Putamen (tissue), 1 donor: ENCODE measurements at places on chromosomes 4 and X.

- DNase-seq = peak; percentile 3
These were observed 32.4 kb upstream of the RBPJ start for GRCh38 chr4:26288355-26288909.

GRCh38 chr4:8101213-8102075, 57.2 kb downstream of the ABLIM2 start:
- no peak for DNase-seq

- DNase-seq = no peak
These were observed 48.9 kb downstream of the RGS12 start for GRCh38 chr4:3341760-3342159.

DNA sequence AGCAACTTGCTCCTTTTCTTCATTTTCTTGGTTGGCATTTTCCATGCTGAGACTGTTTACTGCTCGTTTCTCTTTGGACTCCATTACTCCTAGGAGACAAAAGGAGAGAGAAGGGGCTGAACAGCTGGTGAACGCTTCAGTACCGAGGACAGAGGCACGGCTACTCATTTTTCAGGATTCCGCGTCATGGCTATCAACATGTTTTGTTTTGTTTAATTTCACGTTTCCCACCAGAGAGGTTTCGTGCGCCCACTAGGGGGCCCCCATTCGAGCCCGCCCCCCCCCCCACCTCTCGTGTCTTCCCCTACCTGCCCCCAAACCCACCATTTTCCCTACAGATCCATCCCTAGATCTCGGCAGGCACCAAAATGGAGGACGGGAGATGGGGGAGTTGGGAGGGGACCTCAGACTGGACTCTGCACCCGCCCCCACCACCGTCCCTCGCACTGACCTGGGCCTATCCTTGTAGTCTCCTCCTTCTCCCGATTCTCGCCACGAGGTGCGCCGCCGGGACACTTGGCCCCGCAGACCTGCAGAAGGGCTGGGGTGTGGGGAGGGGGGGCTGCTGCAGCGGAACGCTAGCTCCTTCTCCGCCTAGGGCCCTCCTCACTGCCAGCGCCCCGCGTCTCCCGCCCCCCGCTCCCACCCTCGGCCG, 653 bp downstream of the BEX1 start:
- peak; percentile 17 for DNase-seq

DNA sequence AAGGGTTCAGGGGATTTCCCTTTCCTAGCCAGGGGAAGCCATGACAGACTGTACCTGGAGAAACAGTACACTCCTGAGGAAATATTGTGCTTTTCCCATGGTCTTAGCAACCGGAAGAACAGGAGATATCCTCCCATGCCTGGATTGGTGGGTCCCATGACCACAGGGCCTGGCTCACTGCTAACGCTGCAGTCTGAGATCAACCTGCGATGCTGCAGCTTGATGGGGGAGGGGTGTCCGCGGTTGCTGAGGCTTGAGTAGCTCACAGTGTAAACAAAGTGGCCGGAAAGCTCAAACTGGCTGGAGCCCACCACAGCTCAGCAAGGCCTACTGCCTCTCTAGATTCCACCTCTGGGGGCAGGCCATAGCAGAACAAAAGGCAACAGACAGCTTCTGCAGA, 819.5 kb downstream of the TECRL start:
- no peak for DNase-seq

DNA sequence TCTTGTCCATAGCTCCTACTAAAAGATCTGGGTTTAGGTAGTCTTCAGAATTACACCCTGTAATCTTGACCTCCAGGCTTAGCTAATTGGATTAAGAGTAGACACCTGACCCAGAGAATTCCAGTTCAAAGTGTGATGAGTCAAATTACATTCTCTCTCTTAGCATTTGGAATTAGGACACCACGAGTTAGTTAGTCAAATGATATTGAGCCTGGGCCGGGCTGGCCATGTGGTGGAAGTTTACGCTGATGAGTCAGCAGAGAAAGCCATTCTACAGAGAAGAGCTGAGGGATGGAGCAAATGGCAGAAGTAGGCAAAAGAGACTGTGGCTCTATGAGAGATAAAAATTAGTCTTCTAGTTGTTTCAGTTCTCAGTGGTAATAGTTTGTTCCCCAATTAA, 31.1 kb downstream of the CEP44 start:
- no peak for DNase-seq

DNA sequence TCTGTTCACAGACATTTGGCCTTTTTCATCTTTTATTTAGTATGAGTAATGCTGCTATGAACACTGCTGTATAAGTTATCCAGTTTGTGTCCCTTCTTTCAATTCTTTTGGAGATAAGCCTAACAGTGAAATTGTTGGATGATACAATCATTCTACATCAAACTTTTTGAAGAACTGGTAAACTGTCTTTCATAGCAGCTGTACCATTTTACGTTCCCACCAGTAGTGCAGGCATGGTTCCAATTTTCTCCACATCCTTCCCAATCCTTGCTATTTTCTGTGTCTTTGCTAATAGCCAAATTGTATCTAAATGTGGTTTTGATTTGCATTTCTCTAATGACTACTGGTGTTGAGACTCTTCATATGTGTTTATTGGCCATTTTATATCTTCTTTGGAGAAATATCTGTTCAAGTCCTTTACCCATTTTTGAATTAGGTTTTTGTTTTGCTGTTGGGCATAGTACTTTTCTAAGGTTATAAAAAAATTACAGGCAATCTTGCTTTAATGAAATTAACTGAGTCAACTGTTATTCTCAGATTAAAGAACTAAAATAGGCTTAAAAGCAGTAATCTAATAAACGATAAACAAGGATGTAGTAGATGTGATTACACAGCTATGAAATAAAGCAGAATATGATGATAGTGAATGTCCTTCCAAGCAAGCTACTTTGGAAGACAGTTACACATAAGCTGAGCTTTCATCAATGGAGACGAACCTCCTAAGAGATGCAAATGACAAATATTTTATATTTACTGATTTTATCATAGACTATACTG, 57.2 kb downstream of the FBXW7 start:
- no peak for DNase-seq

- no peak for DNase-seq
These were observed 24.5 kb upstream of the SCD5 start for GRCh38 chr4:82823062-82823461.

DNA sequence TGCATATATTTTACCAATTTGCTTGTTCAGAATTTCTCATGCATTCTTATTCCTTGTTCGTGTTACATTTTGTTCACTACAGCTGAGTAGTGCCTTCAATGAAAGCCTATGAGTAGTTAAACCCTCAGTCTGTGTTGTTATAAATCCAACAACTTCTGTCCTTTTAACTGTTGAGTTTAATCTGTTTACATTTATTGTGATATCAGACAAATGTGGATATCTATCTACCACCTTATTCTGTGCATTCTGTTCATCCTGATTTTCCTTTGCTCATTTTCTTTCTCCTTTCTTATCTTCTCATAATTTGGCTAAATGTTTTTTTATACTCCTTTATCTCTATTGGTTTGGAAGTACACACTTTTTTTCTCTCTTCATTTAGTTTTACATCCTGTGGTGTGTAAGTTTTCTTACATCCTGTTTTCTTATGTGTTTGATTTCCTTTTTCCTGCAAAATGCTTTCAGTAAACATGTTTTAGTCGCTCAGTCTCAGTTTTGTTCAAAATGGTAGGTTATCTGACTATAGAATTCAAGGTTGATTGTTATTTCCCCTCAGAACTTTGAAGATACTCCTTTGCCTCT, 54.2 kb downstream of the CASP6 start:
- no peak for DNase-seq
